ENCODE measurements at places on chromosomes 12 and 14.
A peak's percentile ranks its signal among the peaks of the same experiment; 100 is the strongest.

- peak; percentile 44 for DNase-seq
Observed at GRCh38 chr14:81400202-81400678, at the start of gene STON2. Gene STON2, minus strand, starts transcription at chr14:81400324. Its CDS starts 1,942 bp downstream, at chr14:81398382.

GRCh38 chr12:54562750-54563356, 13.5 kb downstream of the PDE1B start:
- no peak for DNase-seq

DNA sequence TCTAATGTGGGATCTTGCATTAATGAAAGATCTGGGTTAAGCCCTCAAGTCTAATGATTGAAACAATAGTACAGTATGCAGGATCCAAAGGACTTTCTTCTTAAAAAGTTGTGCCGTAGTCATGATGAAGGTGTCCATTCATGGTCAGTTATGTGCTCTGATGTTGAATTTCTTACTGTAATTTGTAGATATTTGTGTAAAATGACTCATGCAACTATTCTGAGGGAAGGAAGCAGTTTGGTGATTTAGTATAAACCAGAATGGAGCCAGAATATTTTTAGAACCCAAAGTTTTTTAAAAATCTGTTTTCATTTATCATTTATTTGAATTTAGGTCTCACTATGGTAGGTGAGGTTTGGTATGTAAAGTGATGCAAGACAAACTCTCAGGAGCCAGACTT, 151.2 kb downstream of the AKAP6 start:
- no peak for DNase-seq

GRCh38 chr12:76038176-76038575, 6.6 kb upstream of the PHLDA1 start:
- no peak for DNase-seq

GRCh38 chr12:61009192-61009591, 1251.0 kb upstream of the USP15 start:
- DNase-seq, result no peak

DNA sequence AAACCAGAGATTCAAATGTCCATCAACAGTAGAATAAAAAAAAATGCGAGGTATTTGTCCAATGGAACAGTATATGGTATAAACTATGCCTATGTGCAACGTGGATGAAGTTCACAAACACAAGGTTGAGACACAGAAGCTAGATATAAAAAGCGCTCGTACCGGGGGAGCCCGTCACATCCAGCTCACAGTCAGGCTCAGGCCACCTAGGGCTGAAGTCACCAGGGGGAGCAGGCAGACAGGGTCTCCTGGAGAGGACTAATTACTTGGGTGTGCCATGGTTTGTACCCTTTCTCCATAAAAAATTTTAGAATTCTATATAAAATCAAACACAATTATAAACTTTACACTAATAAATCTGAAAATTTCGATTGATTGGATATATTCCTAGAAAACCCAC, 13.6 kb downstream of the AHNAK2 start:
- no peak for DNase-seq

GRCh38 chr14:64724578-64724930, 20.3 kb downstream of the PLEKHG3 start:
- DNase-seq, result no peak

GRCh38 chr12:1875608-1876007, 42.8 kb downstream of the CACNA2D4 start:
- no peak for DNase-seq

- no peak for DNase-seq
Observed at GRCh38 chr12:45704968-45705367, 24.5 kb upstream of the ARID2 start.

DNA sequence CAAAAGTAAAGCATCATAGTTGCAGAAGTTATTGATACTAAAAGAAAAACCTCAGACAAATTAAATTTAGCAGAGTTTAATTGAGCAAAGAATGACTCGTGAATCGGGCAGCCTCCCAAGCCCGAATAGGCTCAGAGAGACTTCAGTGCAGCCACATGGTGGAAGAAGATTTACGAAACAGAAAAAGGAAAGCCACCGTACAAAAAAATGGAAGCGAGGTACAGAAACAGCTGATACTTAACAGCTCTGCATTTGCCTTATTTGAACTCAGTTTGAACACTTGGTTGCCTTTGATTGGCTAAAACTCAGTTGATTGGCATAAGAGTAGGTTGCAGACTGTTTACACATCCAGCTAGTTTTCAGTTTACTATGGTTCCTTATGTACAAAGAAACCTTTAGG, 12.9 kb downstream of the TTC9 start:
- no peak for DNase-seq

DNA sequence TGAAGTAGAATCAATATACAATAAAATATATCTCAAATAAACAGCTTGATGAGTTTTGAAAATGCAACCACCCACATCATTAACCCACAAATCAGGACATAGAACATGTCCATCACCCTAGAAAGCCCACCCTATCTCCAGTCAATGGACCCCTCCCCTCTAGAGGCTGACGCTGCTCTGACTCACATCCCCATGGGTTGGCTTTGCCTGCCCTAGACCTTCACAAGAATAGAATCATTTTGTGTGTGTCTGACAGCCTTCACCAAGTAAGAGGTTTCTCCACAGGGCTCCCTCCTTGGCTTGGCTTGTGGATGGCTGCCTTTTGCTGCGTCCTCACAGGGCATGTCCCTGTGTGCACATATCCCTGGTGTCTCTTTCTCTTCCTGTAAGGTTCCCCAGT, 250.2 kb upstream of the RTL1 start:
- DNase-seq, result no peak

DNA sequence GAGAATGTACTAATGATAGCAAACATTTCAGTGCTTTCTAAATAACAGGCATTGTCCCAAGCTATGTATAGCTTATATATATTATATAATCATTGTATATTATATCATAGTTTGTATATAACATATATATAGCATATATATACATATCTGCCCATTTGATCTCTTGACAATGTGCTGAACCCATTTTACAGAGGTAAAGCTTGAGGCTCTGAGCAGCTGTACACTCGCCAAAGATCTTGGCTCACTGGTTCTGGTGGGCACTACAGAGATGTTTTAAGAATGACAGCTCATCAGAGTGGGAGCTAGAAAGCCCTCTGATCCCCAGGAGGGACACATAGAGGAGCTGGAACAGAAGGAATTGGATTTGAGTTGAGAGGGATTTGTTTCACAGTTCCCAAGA, 68.2 kb upstream of the ACTN1 start:
- DNase-seq, result no peak

DNA sequence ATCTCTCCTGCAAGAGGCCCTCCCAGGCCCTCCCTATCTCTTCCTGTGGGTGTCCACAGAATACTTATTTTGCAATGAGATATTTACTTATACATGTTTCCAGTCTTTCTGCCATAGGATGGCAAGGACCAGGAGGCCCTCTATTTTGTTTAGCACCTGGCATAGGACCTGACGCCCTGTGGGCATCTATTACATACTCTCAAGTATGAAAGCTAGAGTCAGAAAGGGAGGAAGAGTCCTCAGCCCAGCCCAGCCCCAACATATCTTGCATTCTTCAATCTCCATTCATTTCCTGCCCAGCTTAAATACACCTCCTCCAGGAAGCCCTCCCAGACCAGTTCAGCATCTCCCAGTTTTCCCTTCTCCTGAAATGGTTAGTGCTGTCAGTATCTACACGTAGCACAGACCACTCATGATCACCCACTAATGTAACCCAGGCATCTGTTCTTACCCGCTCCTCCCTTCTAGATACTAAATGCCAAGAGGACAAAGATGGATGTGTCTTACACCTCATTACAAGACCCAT, 7.4 kb downstream of the FOXN4 start:
- DNase-seq, result no peak

DNA sequence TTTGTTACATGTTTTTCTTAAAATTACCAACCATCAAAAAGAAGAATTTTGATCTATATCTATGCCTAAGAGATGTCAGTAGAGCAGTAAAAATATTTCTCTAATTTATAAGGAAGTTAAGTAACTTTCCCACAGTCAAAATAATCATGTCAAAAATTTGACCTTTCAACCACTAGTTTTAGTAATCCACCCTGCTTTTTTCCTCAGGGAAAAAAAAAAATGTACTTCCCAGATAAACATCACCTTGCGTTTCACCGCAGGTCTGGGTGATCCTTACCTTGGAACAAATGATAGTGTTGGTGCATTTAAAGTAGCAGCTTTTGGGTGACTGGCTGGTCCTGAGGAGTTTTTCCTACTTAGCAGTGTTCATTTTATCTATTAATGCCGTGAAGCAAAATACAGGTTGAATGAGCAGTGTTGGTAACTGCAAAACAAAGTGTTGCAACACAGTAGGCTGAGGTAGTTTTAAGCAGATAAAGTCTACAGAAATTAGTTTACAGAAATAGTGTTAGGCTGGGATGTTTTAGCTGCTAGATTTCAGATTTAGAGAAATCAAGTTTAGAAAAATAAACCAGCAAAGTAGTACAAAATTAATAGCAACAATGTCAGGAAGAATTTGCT, 137.2 kb upstream of the DNM1L start:
- DNase-seq, result no peak

- no peak for DNase-seq
Observed at GRCh38 chr12:102511575-102511974, 31.2 kb upstream of the IGF1 start.

GRCh38 chr12:22935501-22935900, 310.5 kb downstream of the ETNK1 start:
- DNase-seq, result no peak

- no peak for DNase-seq
Observed at GRCh38 chr14:54622192-54622958, 55.4 kb downstream of the SAMD4A start.

DNA sequence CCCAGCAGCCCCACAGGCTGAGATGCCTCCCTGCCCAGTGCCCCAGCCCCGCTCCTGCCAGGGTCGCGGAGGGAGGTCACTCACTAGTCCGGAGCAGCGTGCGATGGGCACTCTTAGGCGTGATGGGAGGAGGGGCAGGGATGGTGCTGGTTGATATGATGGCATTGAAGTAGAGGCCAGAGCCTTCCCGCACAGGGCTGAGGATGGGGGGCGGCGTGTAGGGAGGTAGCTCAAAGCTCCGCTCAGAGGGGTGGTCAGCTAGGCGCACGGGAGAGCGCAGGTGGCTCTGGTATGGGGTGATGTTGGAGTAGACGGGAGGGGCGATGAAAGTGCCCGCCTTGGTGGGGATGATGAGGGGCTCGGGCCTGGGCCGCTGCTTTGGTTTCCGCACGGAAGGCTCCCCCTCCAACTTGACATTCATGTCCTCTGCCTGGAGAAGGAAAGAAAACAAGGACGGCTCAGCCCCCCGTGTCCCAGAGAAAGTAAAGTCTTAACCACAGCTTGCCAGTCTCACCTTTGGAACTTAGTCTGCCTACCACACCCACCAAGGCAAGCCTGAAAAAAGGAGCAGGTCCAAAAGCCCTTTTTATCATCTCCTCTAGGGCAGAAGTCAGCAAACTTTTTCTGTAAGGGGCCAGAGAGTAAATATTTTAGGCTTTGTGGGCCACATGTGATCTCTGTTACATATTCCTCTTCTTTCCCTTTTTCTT, 15.5 kb upstream of the PNMA1 start:
- no peak for DNase-seq

- DNase-seq, result no peak
Observed at GRCh38 chr12:7581046-7581445, 77.5 kb upstream of the CD163 start.

- no peak for DNase-seq
Observed at GRCh38 chr14:91834571-91834970, 32.8 kb downstream of the TC2N start.

DNA sequence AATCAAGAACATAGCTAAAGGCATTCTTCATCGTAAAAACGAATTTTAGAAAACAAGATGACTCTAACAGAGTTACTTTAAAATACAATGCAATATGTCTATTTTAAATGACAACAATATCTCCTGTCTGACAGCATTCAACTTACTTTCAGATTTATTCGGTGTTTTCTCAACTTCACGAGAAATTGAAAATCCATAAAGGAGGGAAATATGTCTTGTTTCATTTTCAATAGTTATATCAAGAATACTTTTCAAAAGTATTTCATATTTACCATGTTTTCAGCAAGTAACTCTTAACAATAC, 254.8 kb downstream of the DAD1 start:
- DNase-seq, result no peak

DNA sequence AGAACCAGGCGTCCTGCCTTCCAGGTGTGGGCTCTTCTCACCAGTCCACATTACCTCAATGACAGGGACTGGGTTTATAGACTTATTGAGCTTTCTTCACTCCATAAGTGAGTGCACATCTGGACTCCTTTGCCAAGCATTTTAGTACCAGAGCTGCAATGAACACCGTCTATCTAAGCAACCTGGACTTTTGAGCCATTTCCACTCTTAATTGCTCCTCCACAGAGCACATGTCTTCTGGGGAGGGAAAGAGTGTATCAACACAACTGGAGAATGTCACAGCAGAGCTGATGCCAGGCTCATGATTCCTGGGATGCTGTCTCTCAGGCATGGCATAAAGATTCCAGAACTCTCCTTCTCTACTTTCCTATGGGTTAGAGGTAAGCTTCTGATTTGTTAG, 43.0 kb upstream of the BDKRB2 start:
- no peak for DNase-seq

DNA sequence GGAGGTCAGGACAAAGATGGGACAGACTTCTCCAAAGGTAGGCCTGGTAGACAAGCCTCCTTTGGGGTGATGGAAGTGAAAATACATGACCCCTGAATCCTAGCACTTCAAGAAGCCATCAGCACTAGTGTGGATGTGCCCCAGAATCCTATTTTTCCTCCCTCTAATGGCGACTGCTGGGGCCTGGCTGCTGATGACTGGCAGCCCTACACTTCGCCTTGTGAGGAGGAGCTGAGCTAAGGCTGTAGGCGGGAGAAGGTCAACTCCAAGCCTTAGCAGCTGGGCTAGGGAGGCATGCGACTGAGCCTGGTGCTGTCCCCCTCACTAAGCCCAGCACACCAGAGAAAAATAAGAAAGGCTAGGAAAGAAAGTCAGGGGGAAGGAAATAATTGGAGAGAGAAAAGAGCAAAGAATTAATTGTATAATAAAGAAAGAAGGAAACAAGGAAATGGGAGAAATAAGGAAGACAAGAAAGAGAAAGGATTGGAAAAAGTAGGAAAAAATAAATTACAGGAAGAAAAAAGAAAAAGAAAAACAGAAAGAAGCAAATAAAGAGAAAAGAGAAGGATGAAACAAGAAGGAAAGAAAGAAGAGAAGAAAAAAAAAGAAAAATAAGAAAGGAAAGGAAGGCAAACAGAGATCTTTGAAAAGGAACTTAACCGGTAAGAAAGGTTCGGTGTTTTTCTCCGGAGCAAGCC, 4.7 kb upstream of the HOXC10 start:
- no peak for DNase-seq
